ENCODE measurements at places on chromosomes 3 and 15.

GRCh38 chr3:111589303-111590142, 5.6 kb downstream of the ZBED2 start:
- no peak for DNase-seq

- DNase-seq = no peak
Observed at GRCh38 chr3:88131695-88132094, 18.1 kb upstream of the C3orf38 start.

GRCh38 chr15:38898236-38898635, 333.6 kb upstream of the RASGRP1 start:
- DNase-seq = no peak

GRCh38 chr15:63172376-63172775, 15.1 kb upstream of the RPS27L start:
- no peak for DNase-seq

- DNase-seq = peak; percentile 98
Observed at GRCh38 chr15:38593524-38593923, 28.9 kb upstream of the RASGRP1 start.

GRCh38 chr3:123100193-123100776, 33.5 kb downstream of the PDIA5 start:
- DNase-seq = no peak

- DNase-seq = no peak
Observed at GRCh38 chr15:31799715-31800321, 230.5 kb upstream of the CHRNA7 start.

DNA sequence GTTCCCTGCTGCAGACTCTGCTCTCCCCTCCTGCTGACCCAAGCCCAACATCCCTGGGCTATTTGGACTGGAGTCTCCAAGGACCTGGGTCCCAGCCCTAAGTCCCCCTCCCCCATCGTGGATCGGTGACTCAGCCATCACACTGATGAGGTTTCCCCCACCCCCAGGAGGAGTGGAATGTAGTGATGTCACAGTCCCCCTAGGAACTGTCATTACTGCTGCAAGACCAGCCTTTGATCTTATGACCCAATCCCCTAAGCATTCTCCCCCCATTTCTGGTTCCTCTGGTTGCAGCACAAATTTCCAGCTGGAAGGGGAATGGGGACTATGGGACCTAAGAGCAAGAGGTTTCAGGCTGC, 63.4 kb upstream of the CSPG4 start:
- peak; percentile 91 for DNase-seq

GRCh38 chr15:77567202-77567601, 65.5 kb downstream of the LINGO1 start:
- no peak for DNase-seq

DNA sequence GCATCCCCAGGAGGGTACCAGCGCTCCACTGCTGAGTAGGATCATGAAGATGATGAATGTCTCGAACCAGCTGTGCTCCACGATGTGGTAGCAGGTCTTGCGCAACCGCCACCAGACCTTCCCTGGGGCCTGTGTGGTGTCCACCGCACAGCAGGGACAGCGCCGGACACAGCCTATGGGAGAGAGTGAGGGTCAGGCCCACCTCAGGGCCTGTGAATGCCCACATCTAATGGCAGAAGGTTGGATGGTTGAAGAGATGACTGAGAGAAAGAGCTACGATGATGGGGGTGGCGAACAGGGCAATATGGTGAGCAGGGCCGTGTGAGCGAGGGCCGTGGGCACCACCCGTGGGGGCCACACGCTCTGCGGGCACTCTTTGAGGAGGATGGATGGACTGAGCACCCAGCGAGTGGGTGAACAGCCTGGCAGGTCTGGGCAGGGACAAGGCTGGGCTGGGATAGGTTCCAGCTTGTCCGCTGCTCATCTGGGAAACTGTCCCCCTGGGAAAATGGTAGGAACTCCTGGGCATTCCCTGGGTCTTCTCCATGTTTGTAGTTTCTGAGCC, 74.1 kb downstream of the SCN5A start:
- DNase-seq = no peak

DNA sequence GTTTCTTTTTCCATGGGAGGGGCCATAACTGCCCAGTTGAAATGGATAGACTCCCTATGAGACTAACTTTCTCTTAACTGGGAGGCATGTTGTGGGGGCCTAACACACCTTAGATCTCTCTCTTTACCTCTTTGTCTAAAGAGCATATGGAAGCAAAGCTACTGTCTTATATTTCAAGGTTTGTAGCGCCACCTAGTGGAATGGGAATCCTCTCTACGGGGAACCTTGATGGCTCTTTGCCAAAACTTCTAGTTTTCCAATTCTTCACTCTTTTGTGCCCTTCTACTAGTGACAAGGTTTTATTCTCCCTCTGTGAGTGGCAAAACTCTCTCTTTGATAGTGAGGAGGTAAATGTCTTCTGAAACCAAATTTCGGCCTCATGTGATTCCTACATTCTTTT, 1030.4 kb upstream of the CADM2 start:
- no peak for DNase-seq

DNA sequence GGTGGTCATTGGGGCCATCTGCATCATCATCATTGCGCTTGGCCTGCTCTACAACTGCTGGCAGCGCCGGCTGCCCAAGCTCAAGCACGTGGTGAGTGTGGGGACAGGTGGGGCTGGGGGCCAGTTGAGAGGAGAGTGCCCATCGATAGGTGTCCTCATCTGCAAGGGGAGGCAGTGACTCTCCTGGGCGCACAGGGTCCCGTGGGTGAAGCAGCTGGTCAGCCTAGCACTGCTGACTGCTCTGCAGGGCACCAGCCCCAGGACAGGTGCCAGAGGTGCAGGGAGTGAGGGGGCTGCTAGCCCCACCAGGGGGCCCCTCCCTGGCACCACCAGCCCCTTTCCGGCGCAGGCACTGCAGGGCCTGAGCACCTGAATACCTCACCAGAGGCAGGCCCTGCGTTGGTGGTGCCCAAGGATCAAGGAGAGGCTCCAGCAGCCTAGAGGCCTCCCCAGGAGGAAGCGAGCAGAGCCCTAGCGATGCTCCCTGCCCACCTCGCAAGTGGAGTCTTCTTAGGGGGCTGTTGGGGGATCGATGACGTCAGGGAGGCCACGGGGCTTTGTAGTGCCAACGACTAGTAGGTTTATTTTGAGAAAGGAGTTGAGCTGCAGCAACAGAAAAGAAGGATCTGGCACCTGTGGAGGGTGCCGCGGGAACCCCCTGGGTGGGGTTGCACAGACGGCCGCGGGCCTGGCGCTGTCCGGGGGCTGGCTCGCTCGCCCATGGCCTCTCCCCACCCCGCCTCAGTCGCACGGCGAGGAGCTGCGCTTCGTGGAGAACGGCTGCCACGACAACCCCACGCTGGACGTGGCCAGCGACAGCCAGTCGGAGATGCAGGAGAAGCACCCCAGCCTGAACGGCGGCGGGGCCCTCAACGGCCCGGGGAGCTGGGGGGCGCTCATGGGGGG, 976 bp upstream of the ABTB1 start:
- DNase-seq = peak; percentile 49

Measured in islet precursor cell (in vitro differentiated cells).